ENCODE measurements at places on chromosomes 7 and 10.

- DNase-seq, result no peak
Observed at GRCh38 chr7:91898240-91898992, 17.9 kb upstream of the MTERF1 start.

DNA sequence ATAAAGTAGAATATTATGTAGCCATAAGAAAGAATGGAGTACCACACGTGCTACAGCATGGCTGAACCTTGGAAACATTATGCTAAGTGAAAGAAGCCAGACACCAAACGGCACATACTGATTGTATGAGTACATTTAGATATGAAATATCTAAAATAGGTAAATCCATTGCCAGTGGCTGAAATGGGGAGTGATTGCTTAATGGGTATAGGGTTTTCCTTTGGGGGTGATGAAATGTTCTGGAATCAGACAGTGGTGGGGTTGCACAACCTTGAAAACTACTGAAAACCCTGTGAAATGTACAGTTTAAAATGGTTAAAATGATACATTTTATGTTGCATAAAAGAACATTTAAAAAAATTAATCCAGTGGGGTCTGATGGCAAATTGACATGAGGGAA is 667.9 kb downstream of the AUTS2 start:
- DNase-seq, result no peak

DNA sequence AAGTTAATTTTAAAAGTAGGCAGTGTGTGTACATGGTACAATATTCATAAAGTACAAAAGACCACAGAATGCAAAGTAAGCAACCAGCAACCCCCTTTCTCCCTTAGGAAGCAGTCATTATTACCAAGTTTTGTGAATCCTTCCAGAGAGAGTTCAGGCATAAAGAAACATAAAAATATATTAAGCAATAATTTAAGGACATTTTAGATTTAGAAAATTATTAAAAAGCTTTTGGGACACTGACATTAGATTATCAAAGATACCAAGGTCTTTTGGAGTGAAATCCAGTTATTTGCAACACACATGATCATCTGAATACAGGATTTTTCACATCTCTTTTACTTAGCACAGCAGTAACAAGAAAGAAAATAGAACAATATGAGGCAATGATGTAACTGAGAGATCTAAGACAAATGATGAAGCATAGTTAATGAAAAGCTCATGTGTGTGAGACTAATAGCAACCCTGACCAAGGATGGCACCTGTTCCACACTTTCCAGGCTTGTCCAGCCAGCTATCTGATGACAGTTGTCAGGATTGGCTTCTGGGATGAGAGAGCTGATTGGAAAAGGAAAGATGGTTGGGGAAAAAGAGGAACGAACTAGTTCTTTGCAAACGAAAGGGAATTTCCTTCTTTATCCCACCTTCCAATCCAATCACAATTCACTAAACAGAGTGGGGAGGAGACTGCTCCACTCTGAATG is 115.5 kb upstream of the LAMB4 start:
- DNase-seq, result no peak

DNA sequence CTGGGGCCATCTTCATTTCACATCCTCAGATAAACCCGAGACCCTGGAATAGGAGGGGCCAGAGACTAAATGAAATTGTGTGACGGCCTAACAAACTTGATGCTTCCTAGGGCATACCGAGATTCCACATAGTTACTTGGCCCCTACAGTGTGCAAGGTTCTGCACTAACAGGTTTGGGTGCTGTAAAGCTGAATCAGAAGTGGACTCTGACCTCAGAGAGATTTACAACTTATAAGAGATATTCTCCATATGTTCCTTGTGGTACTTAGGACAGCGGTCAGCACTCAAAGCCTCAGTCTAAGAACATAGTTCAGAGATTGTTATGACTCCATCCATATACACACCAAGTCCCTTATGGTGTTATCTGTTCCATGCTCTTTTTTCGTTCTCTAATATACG is 55.1 kb upstream of the FHIP2A start:
- DNase-seq, result no peak

DNA sequence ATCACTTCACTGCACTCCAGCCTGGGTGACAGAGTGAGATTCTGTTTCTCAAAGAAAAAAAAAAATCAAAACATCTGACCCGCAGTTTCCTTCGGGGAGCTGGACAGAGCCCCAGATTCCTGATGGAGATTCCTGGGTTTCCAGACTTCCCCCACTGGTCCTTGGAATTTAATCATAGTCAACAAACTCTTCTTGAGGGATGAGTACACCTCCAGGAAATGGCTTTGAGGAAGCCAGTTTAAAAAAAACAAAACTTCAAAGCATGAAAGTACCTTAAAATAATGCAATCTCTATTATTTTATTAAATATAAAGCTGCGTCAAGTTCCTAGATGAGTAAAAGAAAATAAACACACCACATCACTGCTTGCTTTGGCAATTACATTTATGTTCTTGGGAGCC is 1.2 kb upstream of the MAD1L1 start:
- DNase-seq, result no peak

DNA sequence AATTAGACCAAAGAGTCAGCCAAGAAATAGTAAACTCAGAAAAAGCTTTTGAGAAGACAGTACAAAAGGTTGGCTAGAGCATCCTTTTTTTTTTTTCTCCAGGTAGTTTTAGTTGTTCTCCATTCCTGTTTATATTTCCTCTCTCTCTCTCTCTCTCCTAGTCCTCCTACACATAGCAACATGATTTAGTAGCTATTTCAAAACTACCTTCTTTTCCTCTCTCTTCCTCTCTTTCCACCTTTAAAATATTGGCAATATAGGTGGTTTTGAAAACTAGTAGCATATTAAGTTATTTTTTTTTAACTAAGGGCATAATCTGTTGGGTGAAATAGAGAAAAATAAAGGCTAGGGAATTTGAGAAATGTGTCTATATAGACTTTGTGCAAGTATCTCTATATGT is 5.0 kb downstream of the SKIDA1 start:
- no peak for DNase-seq

DNA sequence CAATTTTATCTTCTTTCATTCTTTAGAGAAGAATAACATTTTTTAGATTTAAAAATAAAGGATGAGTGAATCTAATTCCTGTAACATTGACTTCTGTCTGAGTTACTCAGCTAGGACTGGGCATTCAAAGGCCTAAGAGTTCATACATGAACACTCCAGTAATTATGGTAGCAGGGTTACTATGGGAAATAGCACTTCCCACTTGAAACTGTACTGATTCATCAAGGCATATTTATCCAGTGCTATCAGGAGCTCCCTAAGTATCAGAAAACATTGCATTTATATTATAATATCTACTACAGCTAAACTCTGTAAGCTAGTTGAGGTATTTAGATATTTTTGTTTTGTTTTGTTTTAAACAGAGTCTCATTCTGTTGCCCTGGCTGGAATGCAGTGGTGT is 41.8 kb downstream of the NDUFB2 start:
- DNase-seq, result no peak

GRCh38 chr7:73681031-73681430 is 2.2 kb downstream of the DNAJC30 start:
- no peak for DNase-seq

DNA sequence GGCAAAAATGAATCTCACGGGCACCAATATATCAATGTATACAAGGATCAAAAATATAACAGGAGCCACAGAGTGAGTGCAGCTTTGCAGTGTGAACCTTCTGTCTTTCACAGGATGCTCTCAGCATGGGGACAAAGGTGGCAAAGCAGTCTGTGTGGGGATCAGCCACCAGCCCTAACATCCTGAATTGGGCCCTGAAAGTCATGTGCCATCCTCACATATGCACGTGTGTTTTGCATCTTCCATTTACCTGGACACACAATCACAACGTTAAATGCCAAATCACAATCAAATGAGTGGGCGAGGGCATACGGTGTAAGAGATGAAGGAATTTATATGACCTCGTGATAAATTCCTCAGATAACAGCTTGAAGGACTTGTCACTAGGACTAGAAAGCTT is 6.5 kb downstream of the TAS2R16 start:
- no peak for DNase-seq

GRCh38 chr10:7424315-7424714 is 13.5 kb upstream of the SFMBT2 start:
- DNase-seq, result no peak

DNA sequence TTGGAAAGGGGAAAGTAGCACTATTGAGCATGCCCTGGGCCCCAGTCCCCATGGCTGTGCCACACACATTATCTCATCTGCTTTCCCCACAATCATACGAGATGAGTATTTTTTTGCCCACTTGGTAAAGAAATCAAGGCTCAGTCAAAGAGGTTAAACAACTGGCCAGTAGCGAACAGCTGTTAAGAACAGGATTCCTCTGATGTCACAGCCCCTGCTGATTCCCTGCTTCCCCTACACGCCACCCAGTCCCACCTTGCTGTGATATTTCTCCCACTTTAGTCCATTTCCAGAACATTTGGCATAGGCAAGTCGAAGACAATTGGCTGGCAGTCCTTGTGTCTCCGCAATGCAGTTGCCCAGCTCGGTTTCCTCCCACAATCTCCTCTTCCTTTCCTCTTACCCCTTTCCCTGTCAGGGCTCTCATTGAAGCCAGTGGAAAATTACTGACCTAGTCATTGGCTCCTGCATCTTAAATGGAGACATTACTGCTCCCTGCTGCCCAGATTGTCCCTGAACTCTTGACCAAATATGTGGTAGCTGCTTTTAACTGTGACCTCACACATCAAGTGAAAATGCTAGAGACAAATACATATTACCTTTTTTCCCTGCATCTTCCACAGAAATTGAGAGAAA is 56.5 kb upstream of the EEPD1 start:
- no peak for DNase-seq

DNA sequence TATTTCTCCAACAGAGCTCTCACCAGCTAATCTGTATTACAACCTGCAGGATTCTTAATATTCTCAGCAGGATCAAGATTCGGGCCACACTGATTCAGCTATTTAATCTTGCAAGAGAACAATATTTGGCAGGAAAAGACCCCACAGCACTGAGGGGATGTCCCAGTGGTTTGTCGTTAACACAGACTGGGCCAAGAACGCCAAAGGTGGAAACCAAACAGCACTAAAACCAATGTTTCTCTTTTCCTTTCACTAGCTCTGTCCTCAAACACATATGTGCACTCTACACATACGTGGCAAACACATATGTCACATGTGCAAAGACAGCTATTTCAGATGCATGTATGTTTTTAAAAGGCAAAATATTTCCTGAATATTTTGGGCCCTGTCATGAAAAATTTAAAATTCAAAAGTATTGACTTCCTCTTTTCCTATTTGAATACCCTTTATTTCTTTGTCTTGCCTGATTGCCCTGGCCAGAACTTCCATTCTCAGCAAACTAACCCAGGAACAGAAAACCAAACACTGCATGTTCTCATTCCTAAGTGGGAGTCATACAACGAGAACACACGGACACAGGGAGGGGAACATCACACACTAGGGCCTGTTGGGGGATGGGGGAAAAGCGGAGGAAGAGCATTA is 51.7 kb upstream of the NEBL start:
- no peak for DNase-seq

DNA sequence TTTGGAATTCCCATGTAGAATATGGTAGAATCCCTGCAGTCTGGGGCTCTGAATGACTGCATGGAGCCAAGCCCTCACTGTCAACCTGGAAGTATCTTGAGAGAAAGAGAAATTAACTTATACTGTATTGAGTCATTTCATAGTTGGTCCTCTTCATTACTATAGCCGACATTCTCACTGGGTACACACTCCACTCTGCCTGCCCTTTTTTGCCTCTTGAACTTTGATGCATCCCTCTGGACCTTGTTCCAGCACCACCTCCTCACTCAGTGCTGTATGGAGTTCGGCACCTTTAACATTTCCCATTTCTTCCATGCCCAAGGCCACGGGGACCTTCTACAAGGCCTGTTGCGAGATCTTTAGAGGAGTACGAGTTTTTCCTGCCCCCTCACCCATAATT is 4.6 kb upstream of the ARHGAP22 start:
- no peak for DNase-seq

GRCh38 chr7:18420748-18421147 is 74.8 kb upstream of the HDAC9 start:
- no peak for DNase-seq
